ENCODE measurements at places on chromosomes 16 and 17.

DNA sequence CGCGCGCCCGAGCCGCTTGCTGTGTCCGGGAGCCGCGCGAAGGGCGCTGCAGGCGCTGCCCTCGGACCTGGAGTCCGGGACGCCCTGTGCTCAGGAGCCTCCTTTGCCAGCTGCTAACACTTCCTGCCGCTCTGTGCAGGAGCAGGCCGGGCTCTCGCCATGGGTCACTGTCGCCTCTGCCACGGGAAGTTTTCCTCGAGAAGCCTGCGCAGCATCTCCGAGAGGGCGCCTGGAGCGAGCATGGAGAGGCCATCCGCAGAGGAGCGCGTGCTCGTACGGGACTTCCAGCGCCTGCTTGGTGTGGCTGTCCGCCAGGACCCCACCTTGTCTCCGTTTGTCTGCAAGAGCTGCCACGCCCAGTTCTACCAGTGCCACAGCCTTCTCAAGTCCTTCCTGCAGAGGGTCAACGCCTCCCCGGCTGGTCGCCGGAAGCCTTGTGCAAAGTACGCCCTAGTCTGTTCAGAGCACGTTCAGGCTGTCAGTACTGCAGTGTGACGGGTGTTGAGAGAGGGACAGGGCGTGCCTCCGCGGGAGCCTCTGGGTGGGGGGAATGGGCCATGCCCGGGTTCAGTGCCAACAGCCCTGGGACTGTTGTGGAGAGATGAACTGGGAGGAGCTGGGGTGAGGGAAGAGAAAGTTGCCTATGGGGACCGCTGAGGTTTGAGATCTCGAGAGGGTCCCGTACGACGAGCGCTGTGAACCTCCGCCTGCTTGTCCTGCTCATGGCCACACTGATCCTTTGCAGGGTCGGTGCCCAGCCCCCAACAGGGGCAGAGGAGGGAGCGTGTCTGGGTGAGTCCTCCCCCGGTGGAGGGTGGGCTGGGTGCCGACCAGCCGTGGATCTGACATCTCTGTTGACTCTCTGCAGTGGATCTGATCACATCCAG lies 1.3 kb downstream of the ZNF276 start:
- DNase-seq: peak; percentile 29

DNA sequence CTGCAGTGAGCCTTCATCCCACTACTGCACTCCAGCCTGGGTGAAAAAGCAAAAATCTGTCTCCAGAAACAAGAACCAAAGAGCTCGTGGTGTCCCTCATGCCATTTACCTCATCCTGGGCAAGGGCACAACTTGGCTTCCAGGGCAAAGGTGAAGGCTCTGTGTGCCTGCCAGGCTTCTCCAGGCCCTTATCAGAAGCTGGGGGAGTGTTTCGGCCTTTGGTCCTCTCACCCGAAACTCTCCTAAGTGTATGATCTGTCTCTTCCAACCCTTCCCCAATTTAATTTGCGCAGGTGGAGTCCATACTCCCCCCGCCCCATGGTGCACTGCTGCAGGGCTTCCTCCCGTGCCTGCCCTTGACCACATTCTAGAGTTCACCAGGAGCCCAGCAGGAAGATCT lies 1.1 kb downstream of the CES2 start:
- DNase-seq: no peak

DNA sequence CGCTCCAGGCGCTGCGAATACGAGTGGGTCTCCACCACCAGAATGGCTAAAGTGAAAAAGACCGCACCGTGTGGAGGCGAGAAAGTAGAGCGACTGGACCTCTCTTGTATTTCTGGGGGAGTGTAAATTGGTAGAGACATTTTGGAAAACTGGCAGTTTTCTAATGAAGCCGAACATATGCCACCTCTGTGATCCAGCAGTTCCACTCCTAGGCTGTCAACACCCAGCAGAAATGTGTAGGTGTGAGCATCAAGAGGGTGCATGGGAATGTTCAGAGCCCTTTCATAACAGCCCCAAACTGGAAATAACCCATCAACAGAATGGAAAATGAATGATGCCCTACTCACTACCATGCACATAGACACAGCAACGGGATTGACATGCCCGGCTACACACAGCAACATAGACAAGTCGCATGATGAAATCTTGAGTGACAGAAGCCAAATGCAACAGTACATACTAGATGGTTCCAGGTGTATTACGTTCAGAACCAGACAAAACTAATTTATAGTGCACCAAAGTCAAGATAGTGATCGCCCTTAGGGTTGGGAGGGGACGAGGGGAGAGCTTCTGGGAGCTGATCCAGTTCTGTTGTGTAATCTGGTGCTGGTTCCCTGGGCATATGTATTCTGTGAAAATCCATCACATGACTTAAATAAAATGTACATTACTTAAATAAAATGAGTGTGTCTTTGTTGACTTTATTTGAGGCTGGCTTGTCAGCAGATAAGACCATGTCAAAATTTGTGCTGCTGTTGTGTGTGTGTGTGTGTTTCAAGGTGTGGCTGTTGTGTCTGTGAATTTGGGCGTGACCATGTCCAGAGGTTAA lies 877 bp upstream of the BCL7C start:
- no peak for DNase-seq

- DNase-seq: no peak
Observed at GRCh38 chr17:70168044-70168976, 1.0 kb upstream of the KCNJ2 start.
